ENCODE measurements at places on chromosomes 1 and 21.

DNA sequence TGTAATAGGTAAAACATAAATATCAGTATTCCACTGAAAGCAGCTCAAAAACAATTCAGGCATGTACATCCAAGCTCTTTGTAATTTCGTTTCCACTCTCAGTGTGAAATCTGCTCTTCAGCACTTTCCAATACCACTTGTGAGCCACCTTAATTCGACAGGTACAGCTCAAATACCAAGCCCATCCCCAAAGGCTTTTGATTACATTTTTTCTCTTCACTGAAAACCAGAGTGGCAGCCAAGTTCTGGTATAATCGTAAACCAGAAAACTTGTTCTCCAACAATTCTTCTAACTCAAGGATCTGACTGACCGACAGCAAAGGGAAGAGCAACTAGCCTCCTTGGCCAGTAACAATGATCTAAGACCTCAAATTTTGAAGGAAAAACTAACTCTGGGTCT, 36.8 kb downstream of the FBXO42 start:
- DNase-seq, result no peak

DNA sequence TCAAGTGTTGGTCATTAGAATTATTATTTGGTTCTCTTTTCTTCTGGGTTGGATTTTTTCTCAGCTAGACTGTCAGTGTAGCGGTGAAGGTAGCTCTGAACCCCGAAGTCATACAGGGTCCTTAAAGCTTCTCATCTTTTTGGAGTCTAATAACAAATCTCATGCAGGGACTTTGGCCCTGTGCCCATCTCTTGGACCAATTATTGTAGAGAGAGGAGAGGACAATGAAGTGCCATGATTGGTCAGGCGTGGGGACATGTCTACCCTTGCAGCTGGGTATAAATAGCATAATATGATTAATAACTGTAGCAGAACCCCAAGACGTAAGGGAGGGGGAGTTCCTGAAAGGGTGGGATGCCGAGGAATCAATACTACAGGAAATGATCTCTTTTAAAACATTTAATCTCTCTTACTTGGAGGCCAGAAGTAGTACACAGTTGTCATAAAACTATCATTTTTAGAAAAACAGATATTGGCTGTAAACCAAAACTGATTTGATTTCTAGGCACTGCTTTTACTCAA, 8.8 kb downstream of the MAGI3 start:
- no peak for DNase-seq

DNA sequence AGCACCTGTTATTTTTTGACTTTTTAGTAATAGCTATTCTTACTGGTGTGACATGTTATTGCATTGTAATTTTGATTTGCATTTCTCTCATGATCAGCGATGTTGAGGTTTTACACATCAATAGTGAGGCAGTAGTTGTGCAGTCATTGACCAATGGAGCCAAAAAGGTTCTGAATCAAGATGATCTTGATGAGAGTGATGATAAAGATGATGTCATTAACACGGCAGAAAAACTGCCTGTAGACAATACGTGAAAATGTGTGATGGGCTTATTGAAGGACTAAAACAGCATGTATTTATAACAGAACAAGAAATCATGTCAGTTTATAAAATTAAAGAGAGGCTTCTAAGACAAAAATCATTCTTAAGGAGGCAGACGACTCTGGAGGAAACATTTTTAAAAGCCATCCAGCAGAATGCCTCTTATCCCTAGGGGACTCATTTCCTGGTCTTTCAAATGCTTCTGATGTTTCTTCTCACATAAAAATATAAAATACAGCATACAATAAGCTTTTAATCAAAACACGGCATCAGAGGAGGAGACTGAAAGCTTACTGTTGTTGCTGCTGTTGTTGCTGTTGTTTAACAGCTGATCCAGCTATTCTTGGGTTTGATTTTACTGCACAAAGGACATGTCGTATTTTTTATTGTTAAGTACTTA, 400.3 kb downstream of the LTN1 start:
- DNase-seq, result no peak

GRCh38 chr1:2235300-2235998, 7.3 kb downstream of the SKI start:
- no peak for DNase-seq

Measured in stimulated activated CD4-positive, alpha-beta T cell treated with anti-CD3 and anti-CD28 coated beads, Interleukin-1b, Interleukin-23, amount 100 ng/mL, for 1 hour (primary cell).